ENCODE measurements at places on chromosomes 2 and 18. TPM values are rescaled to one million over a fixed set of nuclear protein-coding genes. Genes with fewer than 3 reads are reported as not detected.

The LYPD6 gene
- total RNA-seq = 1.8 TPM

GRCh38 chr2:85453571-85453970, 35.1 kb downstream of the SH2D6 start:
- DNase-seq = no peak

DNA sequence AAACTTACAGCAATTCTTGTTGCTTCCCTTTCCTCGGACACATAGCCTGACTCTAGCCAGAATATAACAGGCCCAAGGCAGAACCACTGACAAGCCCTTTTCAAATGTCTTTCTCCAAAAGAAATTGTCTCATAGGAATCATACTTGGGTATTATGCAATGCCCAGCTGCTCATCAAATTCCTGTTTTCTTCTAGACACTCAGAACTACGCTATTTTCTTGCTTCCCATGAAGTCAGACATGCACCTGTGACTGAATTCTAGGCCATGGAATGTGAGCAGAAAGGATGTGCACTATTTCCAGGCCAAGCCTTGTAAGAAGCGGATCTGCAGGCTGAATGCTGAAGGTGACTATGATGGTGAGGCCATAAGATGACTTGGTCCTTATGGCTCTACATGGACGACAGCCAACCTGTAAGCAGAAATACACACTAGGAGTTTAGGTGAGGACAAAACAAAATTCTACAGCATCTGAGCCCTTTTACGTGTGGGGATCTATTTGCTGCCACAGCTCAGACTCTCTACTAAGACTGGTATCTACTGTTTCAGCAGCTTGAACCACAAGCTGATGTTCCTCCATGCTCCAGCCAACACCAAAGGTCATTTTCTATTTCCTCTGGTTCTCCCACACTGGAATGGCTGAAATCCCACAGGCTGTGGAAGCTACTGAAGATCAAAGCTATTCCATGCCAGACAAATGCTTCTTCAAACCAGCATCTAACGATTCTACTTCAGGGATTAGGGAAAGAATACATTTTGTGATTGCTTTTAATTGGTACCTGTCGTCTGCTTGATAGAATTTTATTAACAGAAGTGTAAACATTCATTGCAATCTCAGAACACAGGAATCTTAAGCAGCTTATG, 378.7 kb downstream of the RBM43 start:
- no peak for DNase-seq

GRCh38 chr18:41899535-41899934, 55.5 kb upstream of the PIK3C3 start:
- no peak for DNase-seq

DNA sequence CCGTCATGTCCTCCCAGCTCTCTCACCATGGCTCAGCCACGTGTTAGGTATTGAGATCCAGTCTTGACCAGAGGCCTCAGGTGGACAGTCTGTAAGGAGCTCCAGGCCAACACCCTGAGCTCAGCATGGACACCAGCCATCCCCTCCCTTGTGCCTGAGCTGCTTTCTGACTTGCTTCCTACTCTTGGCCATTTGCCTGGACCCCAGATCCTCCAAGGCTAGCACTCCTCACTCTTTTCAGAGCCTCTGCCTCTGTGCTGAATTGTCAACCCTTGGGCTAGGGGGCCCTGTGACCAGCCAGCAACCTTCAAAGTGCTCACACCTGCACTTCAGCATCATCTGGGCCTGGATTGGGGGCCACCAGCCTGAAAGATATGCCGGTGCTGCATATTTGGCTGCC, 46.6 kb downstream of the PAX8 start:
- DNase-seq = no peak

- DNase-seq = no peak
Measured at GRCh38 chr2:147463881-147464520, 380.8 kb upstream of the ACVR2A start.

All from pulmonary artery endothelial cell (primary cell).